GF-D8 (cell line): ENCODE measurements at places on chromosomes 4 and X.

DNA sequence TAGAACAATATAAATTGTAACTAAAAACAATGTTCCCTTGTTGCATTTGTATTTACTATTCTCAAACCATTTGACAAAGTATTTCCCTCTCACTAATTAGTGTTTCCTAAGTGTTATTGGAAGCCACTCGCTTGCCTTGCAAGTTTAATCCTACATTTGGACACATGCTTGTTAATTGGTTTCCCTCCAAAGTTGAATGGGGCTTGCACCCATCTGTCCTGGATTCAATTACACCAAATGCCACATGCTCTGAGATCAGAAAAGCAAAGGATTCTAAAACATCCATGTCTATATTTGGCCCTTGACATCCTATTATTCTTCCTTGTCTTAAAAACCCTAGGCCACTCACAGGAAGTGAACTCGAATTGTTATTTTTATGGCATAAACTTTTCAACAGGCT lies 146.6 kb downstream of the AMELX start:
- DNase-seq: no peak

- DNase-seq: no peak
Measured at GRCh38 chr4:85152480-85152879, 186.0 kb upstream of the WDFY3 start.

DNA sequence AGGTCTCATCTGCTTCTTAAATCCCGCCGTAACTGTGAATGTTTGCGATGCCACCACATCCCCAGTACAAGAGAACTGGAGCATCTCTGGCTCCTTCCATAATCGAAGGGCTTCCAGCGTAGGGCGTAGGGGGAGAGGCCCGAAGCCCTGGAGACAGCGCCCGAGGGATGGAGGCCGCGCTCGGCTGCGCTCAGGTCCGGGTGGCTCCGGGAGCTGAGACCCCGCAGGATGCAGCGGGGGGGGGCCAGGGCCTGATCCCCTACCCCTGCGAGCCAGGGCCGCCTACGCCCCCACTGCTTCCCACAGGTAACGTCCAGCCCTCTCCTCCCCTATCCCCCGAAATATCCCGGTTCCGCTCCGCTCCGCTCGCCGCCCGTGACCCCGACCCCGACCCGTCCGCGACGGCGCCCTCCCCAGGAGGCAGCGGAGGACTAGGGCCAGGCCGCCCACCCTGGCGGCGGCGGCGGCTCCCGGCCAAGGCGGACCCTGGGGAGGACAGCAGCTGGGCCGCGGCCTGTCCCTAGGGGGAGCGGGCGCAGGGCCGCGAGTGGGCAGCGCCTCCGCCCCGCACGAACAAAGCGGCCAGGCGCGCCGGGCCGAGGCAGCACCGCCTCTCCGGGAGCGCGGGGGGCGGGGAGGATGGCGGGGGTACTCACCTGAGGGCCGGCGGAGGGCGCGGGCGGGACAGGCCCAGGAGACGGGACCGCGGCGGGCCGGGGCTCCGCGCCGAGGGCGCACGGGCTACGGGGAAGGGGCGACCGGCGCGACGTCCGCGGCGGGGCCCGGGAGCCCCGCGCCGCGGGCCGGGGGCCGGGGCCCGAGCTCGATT lies 723 bp downstream of the WDFY3 start:
- no peak for DNase-seq

- no peak for DNase-seq
Measured at GRCh38 chr4:122797405-122798094, 29.1 kb upstream of the FGF2 start.

GRCh38 chrX:40607381-40607780 lies 15.8 kb upstream of the MPC1L start:
- DNase-seq: no peak

GRCh38 chrX:22276781-22277180 lies 4.1 kb downstream of the CBLL2 start:
- DNase-seq: no peak

DNA sequence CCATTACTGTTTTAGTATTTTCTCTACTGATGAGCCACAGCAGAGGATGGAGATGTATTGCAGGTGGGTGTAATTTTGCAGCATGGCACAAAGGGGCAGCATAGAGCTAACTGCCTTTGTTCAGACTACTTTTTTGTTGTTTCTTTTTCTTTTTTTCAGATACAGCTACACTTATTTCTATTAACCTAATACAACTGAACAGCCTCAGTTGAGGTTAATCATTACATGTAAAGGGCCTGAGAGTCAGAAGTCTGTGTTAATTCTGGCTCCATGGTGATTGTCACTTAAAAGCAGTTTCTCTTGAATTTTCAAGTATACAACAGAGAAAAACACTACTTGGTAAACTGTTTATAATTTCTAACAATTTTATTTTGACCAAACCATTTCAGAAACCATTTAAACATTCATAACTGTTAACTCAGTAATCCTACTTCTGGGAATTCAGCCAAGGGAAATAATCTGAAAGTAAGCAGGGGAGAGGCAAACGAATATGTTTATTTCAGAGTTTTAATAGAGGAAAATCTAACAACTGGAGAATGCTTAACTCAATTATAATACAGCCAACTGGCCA lies 13.9 kb upstream of the PPEF2 start:
- peak; percentile 8 for DNase-seq

GRCh38 chr4:119679251-119679650 lies 50.6 kb upstream of the PDE5A start:
- no peak for DNase-seq

GRCh38 chr4:3174371-3175338 lies 74.3 kb upstream of the MSANTD1 start:
- DNase-seq: no peak

GRCh38 chr4:161403781-161404180 lies 760.0 kb downstream of the FSTL5 start:
- no peak for DNase-seq
